ENCODE measurements at places on chromosomes 5 and 9. TPM values are rescaled to one million over a fixed set of nuclear protein-coding genes. Genes with fewer than 3 reads are reported as not detected.

CTSL gene
- total RNA-seq = 1.5 TPM

MTAP gene
- 105 TPM for total RNA-seq

SPINK4 gene
- total RNA-seq = not detected

PTGDS gene
- total RNA-seq = not detected

SLC25A2 gene
- total RNA-seq = 0.21 TPM

SHOC1 gene
- total RNA-seq = not detected

C9 gene
- total RNA-seq = not detected

DBH gene
- total RNA-seq = not detected

CCL27 gene
- total RNA-seq = not detected

MEIKIN gene
- not detected for total RNA-seq

FAM153A gene
- total RNA-seq = 27.3 TPM

HINT2 gene
- 70.1 TPM for total RNA-seq

DNA sequence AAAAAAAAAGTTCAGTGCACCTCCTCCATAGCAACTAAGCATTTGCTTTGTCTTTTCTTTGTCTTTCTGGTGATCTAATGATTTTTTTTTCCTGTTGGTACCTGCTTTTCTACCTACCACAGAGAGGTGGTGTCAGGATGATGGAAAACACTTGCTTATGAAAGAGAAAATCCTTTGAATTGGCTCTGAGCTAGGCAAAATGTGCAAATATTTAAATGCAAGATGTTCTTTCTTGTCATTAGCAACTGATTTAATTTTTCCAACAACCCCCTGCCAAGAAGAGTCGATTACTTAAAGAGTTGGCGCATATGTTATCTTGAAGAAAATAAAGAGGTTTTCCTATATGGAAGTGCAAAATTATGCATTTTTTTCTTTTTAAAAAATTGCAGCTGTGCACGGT is 37.7 kb downstream of the TNC start:
- H3K27ac ChIP-seq = no peak overlapping the region
- no peak for DNase-seq
- H3K27me3 ChIP-seq = no peaks in the 10 kb centered on the region
- H3K36me3 ChIP-seq = no peaks in the 10 kb centered on the region
- H3K4me1 ChIP-seq = no peaks in the 10 kb centered on the region
- H3K4me3 ChIP-seq = no peak overlapping the region

DNA sequence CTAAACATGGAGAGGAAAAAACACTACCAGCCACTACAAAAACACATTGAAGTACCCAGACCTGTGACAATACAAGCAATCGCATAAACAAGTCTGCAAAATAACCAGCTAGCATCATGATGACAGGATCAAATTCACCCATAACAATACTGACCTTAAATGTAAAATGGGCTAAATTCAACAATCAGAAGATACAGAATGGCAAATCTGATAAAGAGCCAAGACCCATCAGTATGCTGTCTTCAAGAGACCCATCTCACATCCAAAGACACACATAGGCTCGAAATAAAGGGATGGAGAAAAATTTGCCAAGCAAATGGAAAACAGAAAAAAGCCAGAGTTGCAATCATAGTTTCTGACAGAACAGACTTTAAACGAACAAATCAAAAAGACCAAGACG is 294.4 kb downstream of the MEF2C start:
- H3K36me3 ChIP-seq = no peaks in the 10 kb centered on the region
- H3K4me3 ChIP-seq = no peak overlapping the region
- H3K4me1 ChIP-seq = no peaks in the 10 kb centered on the region
- no peak for DNase-seq
- H3K27ac ChIP-seq = no peak overlapping the region
- H3K27me3 ChIP-seq = peaks cover 36% of the 10 kb centered on the region

- H3K4me1 ChIP-seq = no peaks in the 10 kb centered on the region
- no peak overlapping the region for H3K4me3 ChIP-seq
- H3K27me3 ChIP-seq = no peaks in the 10 kb centered on the region
- H3K27ac ChIP-seq = no peak overlapping the region
Measured at GRCh38 chr5:121024416-121025311, 560.6 kb downstream of the PRR16 start.

DNA sequence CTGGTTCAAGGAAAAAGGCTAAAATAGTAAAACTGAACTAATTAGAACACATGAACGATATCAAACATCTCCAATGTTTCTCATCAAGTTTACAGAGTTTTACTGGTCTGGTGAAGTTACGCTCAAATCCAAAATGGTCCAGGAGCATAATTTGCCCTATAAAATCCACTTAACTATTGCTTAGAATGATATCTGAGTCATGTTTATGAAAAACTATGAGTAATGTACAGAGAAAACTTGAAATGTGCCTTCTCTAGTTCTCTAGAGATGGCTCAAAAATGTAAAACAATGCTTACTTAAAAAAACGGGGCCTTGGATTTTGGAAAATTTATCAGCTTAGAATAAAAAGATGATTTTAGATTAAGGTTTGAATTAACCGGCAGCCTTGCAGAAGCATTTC is 108.1 kb downstream of the FBXW11 start:
- no peak overlapping the region for H3K27ac ChIP-seq
- peaks cover 51% of the 10 kb centered on the region for H3K36me3 ChIP-seq
- no peak for DNase-seq
- H3K4me3 ChIP-seq = no peak overlapping the region

DNA sequence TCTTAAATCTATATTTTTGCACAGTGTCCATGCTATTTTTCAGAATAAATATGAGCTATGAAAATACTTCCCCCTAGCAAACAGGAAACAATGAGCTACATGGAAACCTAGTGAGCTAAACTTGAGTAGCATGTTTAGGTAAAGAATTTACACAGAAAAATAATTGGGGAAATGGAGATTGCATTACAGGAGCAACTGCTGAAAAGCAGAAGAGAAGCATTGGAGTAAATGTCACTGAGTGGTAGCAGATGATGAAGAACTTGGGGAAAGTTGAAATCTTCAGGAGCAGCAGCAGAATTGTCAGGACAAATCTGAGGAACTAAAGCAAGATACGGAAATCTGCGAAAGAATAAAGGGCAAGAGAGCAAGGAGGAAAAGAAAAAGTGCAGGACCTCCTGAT is 610.3 kb downstream of the TLE1 start:
- no peaks in the 10 kb centered on the region for H3K27me3 ChIP-seq
- no peak overlapping the region for H3K4me3 ChIP-seq
- no peaks in the 10 kb centered on the region for H3K4me1 ChIP-seq
- H3K27ac ChIP-seq = no peak overlapping the region
- no peaks in the 10 kb centered on the region for H3K36me3 ChIP-seq

DNA sequence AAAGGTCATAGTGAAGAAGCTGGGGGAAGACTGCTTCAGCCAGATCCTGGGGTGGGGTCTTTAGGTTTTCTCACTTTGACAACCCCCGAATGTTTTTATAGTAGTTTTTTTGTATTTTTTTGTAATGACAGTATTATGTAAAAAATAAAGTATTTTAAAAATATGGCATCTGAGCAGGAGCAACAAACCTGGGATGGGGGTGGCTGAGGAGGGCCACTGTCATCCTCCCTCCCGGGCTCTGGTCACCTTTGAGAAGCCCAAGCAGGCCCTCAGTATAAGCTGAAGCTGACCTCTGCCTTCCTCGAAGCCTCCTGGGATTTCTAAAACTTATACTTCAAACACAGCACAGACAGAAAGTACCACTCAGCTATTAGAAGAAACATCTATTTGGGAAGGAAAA is 8.7 kb downstream of the DNAJB5 start:
- H3K4me1 ChIP-seq = peaks cover 45% of the 10 kb centered on the region
- no peak overlapping the region for H3K4me3 ChIP-seq
- H3K27me3 ChIP-seq = no peaks in the 10 kb centered on the region
- no peak for DNase-seq

DNA sequence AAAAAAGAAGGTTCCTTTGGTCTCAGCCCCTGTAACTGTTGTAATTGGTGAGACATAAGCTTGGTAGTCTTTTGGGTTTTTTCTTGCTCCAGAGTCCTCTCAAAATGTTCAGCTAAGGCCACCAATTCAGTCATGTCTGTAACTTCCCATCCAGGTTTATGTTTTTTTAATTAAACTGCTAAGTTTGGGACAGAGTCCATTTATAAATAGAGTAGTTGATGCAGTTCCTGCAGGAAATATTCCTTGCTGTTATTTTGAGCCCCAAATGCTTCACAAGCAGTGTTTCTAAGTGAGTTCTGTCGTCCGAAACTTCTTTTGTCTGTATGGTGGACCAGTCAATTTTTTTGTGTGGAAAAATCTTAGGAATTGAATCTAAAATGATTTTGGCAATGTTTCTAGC is 155.0 kb downstream of the AOPEP start:
- H3K4me1 ChIP-seq = peaks cover 9% of the 10 kb centered on the region
- peaks cover 1% of the 10 kb centered on the region for H3K36me3 ChIP-seq
- H3K27ac ChIP-seq = no peak overlapping the region
- no peak overlapping the region for H3K4me3 ChIP-seq
- DNase-seq = no peak
- H3K27me3 ChIP-seq = no peaks in the 10 kb centered on the region

DNA sequence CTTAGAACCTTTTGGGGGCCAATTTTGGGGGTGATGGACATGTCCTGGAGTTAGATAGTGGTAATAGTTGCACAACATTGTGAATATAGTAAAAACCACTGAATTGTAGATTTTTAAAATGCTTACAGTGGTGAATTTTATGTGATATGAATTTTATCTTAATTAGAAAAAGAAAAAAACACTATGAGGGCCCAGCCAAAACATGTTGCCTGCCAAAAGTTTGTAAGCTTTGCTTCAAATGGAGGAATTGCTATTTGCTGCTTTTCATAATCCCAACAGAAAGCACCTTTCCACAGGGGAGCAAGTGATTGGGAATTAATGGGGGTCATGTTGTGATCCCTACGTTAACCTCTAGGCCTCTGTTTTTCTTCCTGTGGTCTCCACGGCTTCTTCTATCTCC is 19.1 kb downstream of the TNFAIP8 start:
- H3K36me3 ChIP-seq = peaks cover 63% of the 10 kb centered on the region
- no peak overlapping the region for H3K27ac ChIP-seq
- no peak for DNase-seq

GRCh38 chr9:15137658-15138356 is 169.2 kb downstream of the TTC39B start:
- no peak overlapping the region for H3K27ac ChIP-seq
- H3K4me1 ChIP-seq = peaks cover under 1% of the 10 kb centered on the region
- H3K4me3 ChIP-seq = no peak overlapping the region
- H3K36me3 ChIP-seq = no peaks in the 10 kb centered on the region

GRCh38 chr5:83632874-83633273 is 87.8 kb downstream of the HAPLN1 start:
- H3K4me3 ChIP-seq = no peak overlapping the region
- no peaks in the 10 kb centered on the region for H3K27me3 ChIP-seq
- no peak overlapping the region for H3K27ac ChIP-seq
- DNase-seq = no peak
- no peaks in the 10 kb centered on the region for H3K36me3 ChIP-seq

DNA sequence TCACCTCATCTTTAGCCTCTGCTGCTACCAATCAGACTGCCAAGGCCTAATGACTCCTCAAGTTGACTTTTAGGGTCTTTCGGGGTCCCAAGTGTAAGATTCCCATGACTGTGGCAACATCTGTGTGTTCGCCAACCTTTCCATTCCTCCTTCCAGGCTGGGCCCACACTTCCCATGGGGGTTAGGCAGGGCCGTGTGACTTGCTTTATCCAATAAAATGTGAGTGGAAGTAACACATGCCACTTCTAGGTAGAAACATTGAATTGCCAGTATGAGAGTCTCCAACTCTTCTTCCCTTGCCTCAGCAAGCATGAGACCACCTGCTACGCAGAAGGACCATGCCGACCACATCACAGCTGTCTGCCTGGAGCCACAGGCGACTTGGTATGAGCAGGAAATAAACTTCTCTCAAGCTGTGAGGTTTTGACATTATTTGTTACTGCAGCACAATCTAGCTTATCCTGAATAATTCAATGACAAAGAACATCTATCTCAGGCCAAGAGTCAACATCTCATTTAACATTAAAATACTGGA is 190.4 kb upstream of the IER5L start:
- H3K27me3 ChIP-seq = no peaks in the 10 kb centered on the region
- no peaks in the 10 kb centered on the region for H3K36me3 ChIP-seq
- no peak overlapping the region for H3K27ac ChIP-seq
- no peak for DNase-seq
- no peaks in the 10 kb centered on the region for H3K4me1 ChIP-seq
- no peak overlapping the region for H3K4me3 ChIP-seq

- peak overlapping the region; percentile 82 for H3K27ac ChIP-seq
- H3K36me3 ChIP-seq = peaks cover 22% of the 10 kb centered on the region
- peak overlapping the region; percentile 98 for H3K4me3 ChIP-seq
- DNase-seq = no peak
Measured at GRCh38 chr9:132770770-132771310, 100.6 kb downstream of the GTF3C4 start.

DNA sequence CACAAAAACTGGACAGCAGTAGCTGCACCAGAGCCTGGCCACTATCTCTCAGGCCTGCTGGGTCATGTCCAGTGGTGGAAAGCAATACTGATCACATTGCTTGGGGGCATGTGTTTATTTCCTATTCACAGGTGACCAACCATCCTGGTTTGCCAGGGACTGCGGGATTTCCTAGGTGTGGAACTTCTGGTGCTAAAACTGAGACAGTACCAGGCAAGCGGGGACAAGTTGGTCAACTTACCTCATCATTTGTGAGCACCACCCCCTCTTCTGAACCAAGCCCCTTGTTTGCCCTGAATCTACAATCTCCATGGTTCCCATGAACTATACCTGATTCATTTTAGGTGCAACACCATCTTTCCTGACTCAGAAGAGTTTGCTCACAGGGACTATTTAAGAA is 81.3 kb downstream of the TNC start:
- peaks cover 37% of the 10 kb centered on the region for H3K4me1 ChIP-seq
- no peak overlapping the region for H3K4me3 ChIP-seq
- H3K27ac ChIP-seq = peak overlapping the region; percentile 94
- H3K36me3 ChIP-seq = no peaks in the 10 kb centered on the region
- peaks cover 6% of the 10 kb centered on the region for H3K27me3 ChIP-seq

DNA sequence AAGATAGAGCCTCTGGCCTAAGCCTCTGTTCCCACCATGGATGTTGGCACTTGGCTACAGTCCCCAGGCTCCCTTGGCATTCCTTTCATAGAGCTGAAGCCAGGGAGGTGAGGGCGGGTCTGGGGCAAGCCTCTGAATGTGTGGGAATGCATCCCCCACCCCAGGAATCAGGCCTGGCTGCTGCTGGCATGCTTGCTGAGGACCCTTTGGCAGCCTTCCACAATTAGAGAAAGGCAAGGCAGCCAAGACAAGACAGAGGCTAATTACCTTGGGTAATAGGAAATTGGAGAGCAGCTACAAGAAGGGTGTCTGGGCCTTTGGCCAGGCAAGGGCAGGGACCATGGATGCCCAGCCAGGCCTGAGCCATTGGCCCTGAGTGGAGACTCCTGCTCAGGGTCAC is 204.4 kb upstream of the TRIM32 start:
- H3K36me3 ChIP-seq = peaks cover 1% of the 10 kb centered on the region
- DNase-seq = no peak
- H3K27ac ChIP-seq = no peak overlapping the region
- no peak overlapping the region for H3K4me3 ChIP-seq
- no peaks in the 10 kb centered on the region for H3K27me3 ChIP-seq

- peaks cover 12% of the 10 kb centered on the region for H3K4me1 ChIP-seq
- H3K4me3 ChIP-seq = peak overlapping the region; percentile 16
- H3K27ac ChIP-seq = no peak overlapping the region
- H3K27me3 ChIP-seq = peaks cover 82% of the 10 kb centered on the region
Measured at GRCh38 chr5:123035360-123035917, 1.1 kb downstream of the PPIC start.

All from activated naive CD8-positive, alpha-beta T cell treated with anti-CD3 and anti-CD28 coated beads for 36 hours (primary cell).